ENCODE measurements at places on chromosomes 6 and 20.

DNA sequence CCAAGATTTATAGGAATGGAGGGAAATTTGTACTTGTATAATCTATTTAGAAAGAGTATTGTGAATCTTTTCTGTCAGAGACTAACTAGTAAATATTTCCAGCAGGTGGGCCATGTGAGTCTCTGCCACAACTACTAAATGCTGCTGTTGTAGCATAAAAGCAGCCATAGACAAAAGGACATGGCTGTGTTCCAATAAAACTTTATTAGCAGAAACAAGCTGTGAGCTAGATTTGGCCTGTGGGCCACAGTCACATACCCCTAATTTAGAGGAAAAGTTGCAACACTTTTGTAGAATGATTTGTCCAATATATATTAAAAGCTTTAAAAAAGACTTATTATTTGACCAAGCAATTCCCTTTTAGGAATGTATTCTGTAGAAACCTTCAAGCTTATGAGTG lies 207.2 kb downstream of the LMBRD1 start:
- DNase-seq = no peak

- no peak for DNase-seq
Measured at GRCh38 chr20:40628877-40629276, 60.2 kb downstream of the MAFB start.

GRCh38 chr6:35581633-35582032 lies 68.9 kb upstream of the TULP1 start:
- no peak for DNase-seq

- DNase-seq = no peak
Measured at GRCh38 chr6:8170245-8170644, 67.9 kb upstream of the EEF1E1 start.

DNA sequence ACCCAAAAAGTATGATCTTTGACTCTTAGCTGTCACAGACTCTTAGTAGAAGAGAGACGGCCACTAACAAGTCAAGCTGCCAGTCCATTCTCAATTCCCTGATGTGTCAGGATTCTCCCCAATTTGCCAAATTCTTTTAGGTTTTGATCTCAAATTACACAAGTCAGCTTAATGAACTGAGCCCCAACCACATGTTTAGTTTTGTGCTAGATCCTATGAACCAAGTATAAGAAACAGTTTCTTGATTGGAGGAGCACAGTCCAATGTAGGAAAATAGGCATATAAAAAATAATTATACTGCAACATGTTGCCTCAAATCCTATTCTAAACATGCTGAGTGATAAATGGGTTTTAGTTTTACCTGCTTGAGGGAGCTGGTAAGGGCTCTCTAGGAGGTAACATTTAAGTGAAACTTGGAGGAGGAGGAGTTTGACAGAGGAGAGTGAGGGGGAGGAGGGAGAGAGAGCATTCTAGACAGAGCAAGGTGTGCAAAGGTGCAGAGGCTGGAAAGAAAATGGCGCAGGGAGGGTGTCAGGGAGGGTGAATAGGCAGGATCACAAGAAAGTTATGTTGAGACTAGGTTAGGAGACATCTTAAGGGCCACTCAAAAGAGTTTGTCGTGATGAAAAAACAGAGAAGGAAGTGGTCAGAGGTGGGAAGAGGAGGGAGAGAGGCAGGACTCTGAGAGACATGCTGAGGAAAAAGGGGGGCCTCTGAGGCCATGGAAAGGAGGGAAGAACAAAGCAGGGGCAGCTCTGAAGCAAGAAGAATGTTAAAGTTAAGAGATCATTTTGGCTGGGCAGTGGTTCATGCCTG lies 22.8 kb upstream of the FAM83C start:
- no peak for DNase-seq

DNA sequence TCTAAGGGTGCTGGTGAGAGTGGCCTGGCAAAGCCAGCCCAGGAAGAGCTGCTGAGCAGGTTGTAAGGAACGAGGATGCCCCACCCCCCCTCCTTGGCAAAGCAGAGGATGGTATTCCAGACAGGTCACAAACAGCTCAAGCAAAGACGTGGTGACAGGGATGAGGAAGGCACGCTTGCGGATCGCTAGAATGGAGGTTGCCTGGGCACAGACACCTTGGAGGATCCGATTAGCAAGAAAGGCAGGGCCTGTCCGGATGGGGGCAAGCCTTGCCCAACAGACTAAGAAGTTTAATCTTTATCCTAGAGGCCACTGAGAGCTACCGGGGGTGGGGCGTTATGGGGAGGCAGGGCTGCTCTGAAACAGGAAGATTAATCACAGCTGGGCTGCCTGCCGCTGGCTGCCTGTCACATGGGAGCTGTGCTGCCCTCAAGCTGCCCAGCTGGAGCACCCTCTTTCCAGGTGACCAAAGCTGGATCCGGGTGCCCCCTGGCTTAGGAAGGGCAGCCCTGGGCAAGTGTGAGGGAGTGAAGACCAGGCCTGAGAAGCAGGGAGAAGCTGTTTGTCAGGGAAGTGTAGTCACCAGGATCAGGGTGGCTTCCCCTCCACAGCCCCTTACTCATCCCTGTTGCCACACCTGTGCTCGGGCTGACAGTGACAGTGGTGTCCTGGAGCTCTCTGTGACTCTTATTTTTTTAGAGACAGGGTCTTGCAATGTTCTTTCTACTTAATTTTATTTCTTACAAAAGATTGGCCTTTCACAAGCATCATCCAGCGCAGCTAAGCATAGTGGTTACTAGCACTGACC lies 9.1 kb upstream of the MAPK13 start:
- DNase-seq = peak; percentile 31

GRCh38 chr20:53872561-53873229 lies 197.7 kb downstream of the BCAS1 start:
- no peak for DNase-seq

GRCh38 chr6:145559836-145560235 lies 175.5 kb downstream of the EPM2A start:
- DNase-seq = no peak
